GM23338 (cell line): ENCODE measurements at places on chromosomes 16 and 17.
A peak's percentile ranks its signal among the peaks of the same experiment; 100 is the strongest.

- no peak for DNase-seq
Observed at GRCh38 chr16:65716737-65717700, 595.2 kb upstream of the CDH11 start.

GRCh38 chr17:59454633-59455105 lies 110.7 kb upstream of the DHX40 start:
- DNase-seq = no peak

GRCh38 chr16:68296693-68297092 lies 14.1 kb downstream of the SLC7A6OS start:
- DNase-seq = no peak

- DNase-seq = peak; percentile 86
Observed at GRCh38 chr17:64411999-64412771, 21.5 kb upstream of the PECAM1 start.

- no peak for DNase-seq
Observed at GRCh38 chr16:10362077-10362863, 23.6 kb upstream of the ATF7IP2 start.

DNA sequence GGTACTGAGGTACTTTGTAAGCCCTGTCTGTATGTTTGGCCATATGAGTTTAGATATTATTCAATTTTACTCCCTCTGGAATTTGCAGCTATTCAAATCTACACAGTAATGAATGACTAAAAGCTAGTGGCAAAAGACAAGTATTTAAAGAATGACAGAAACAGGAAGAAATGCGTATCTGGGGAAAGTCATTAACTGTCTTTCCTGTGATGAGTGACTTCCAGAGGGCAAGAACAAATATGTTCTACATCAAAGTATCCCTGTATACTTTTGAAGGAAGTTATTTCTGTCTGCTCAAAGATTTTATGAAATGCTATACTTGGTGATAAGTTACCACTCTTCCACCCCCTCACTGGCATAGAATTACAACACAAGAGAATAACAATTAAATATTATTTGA lies 489.3 kb upstream of the SOX9 start:
- DNase-seq = no peak

DNA sequence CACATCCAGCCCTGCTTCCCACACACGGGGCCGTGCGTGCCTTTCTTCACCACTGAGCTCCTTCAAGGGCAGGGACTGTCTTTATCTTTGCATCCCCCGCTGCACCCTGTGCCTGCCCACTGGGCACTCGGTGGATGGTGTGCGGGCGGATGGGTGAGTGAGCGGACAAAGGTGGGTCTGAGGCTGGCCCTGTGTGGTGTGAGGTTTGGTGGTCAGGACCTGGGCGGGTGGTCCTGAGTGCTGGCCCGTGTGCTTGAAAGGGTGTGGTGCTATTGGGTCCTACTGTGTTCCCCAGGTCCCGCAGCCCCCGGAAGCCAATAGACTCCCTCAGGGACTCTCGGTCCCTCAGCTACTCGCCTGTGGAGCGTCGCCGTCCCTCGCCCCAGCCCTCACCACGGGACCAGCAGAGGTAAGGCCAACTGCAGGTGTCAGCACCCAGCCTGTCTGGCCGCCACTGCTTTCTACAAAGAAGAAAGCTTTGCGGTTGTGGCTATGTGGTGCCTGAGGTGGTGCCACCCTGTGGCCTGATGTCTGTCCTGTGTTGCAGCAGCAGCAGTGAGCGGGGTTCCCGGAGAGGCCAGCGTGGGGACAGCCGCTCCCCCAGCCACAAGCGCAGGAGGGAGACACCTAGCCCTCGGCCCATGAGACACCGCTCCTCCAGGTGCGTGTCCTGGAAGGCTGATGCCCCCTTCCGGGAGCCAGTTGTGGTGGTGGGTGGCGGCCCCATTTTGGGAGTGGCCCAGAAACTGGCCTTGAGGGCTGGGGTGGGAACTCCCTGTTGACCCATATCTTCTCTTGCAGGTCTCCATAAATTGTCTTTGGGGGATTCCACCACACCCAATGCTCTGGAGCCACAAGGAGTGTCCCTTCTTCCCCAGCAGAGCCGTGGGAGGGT lies 6.8 kb downstream of the ELOB start:
- no peak for DNase-seq

DNA sequence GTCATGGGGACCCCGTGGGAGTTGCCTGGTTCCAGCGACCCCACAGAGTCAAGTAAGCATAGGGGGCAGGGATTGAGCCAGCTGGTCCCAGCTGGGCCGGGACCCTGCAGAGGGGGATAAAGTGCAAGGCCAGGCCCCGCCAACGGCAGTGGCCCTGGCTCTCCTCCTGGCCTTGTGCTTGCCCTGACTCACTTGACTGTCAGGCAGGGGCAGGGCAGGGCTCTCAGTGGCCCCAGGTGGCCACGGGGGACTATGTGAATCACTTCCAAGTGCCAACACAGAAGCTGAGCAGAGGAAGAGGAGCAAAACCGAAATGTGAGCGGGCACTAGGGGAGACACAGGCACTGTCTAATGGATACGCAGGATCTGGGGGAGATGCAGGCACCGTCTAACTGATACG lies 21.6 kb upstream of the NCBP3 start:
- DNase-seq = no peak

DNA sequence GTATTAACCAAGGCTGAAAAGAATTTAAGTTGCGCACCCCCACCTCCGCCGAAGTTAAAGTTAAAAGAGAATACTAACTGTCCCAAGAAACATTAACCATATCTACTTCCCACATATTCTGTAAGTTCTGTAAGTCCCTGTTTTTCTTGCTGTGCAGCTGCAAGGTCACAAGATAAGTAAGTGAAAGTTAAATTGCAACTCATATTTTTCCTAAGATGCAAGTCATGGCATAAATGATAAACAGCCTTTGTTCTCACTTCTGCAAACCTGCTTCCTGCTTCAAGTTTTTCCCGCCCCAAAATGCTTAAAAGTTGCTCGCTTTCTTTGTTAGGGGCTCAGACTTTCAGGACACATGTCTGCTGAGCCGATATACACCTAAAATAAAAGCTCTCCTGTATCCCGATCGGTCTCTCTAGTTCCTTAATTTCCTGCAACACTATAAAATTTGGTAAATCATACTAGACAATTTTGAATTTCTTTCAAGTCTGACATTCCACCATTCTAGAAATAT lies 32.6 kb upstream of the ABCA9 start:
- DNase-seq = no peak

DNA sequence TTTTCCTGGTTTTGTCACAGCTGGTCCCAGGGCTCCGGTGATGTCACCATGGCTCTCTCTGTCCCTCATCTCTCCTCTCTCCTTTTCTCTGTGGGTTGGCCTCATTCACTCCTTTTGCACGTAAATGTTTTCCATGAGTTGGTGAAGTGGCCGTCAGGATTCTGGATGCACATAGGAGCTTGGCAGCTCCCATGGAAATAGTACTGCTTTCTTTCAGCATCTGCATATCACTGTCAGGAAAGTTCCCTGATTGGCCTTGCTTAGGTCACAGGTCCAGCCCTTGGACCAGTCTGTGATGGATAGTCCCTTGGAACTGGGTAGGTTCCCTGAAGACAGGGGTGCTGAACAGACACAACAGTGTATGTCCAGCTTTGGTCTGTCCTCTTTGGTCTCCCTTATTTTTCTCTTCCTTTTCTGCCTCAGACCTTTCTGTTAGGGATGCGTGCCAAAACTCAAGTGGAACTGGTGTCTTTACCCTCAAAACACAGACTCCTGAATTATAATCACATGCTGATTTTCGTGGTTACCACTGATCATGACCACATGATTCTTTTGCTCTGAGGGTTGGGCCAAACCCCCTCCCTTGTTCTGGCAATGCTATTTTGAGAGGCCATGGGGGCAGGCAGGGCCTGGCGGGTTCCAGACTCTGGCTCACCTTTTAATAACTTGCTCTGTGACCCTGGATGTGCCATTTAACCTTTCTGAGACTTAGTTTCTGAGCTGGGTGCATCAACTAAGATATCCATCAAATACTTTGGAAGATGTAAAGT lies 99.0 kb downstream of the MSI2 start:
- no peak for DNase-seq

- no peak for DNase-seq
Observed at GRCh38 chr17:57577751-57578607, 167.1 kb downstream of the CCDC182 start.
